ENCODE measurements at places on chromosomes 6 and 20.

DNA sequence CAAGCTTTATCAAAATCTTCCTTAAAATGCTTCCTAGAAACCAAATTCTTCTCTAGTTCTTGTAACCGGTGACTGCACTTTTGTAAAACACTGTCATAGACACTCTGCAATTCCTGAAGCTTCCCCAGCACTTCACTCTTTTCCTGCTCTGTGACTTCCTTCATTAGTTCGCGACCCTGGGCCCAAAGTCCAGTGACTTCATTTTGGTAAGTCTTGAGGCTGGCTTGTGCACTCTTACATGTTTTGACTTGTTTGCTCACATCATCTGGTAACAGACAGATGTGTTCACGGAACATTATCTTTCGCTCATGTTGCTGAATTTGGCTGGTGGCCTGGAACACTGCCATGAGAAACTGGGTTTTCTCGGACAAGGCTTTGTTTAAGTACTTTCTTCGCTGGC is 306.2 kb downstream of the SYNE1 start:
- H3K27me3 ChIP-seq, result no peaks in the 10 kb centered on the region
- DNase-seq, result no peak
- no peak overlapping the region for H3K27ac ChIP-seq
- H3K36me3 ChIP-seq, result no peaks in the 10 kb centered on the region
- no peaks in the 10 kb centered on the region for H3K4me1 ChIP-seq

GRCh38 chr6:23308166-23308565 is 738.8 kb downstream of the HDGFL1 start:
- no peaks in the 10 kb centered on the region for H3K4me1 ChIP-seq
- no peak overlapping the region for H3K4me3 ChIP-seq

- peak overlapping the region; percentile 93 for H3K4me3 ChIP-seq
- no peak for DNase-seq
- no peak overlapping the region for H3K27ac ChIP-seq
- peaks cover 21% of the 10 kb centered on the region for H3K4me1 ChIP-seq
- H3K36me3 ChIP-seq, result no peaks in the 10 kb centered on the region
Observed at GRCh38 chr6:144284478-144284782, 705 bp upstream of the UTRN start.

- no peak overlapping the region for H3K4me3 ChIP-seq
- no peaks in the 10 kb centered on the region for H3K4me1 ChIP-seq
- DNase-seq, result peak; percentile 8
- H3K36me3 ChIP-seq, result no peaks in the 10 kb centered on the region
- peaks cover 23% of the 10 kb centered on the region for H3K27me3 ChIP-seq
- no peak overlapping the region for H3K27ac ChIP-seq
Observed at GRCh38 chr20:10090588-10091166, 55.9 kb downstream of the ANKEF1 start.

DNA sequence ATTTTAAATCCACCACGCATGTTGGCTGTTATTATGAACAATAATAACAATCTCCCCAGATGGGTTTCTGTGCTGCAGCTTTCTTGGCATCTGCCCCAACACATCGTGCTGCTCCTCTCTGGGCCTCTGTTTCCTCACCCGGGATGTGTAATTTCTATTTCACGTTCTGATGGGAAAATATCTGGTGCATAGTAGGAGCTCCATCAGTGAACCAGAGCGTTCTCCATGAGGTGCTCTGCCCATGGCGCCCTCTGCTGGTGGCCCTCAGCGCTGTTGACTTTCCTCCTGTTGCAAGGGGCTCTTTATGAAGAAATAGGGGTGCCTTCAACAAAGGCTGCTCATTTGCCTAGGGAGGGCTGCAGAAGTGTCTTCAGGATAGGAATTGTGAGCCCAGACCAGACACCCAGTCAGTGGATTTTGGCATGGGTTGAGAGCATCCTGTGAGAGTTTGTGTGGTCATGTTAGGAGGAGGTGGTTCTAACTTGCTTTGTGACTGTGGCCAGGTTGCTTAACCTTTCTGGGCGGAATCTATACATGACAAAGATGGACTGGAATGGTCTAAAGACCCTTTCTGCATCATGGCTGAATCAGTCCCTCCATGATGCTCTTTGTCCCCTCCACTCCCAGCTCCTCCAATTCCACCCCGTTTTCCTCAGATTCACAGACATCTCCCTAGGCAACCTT is 8.1 kb downstream of the SCRT2 start:
- H3K27me3 ChIP-seq, result peaks cover 72% of the 10 kb centered on the region
- peak; percentile 71 for DNase-seq
- peaks cover 12% of the 10 kb centered on the region for H3K4me1 ChIP-seq
- no peaks in the 10 kb centered on the region for H3K36me3 ChIP-seq
- H3K27ac ChIP-seq, result no peak overlapping the region
- no peak overlapping the region for H3K4me3 ChIP-seq

DNA sequence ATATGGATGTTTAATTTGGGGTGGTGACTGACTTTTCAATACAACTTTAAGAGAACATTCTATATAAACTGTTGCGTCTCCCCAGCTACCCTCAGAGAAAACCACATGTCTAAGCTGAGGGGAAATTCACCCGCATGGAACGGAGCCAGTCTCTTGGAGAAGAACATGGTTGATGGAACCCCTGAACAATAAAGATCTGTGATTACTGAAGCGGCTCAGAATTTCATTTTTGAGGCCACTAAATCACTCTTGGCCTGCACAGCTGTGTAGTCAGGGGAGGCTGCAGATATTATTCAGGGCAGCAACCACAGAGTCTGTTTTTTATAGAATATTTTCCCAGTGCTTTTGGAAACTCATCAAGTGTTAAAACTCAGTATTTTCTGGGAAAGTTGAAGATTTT is 73.8 kb downstream of the EYA4 start:
- no peak overlapping the region for H3K27ac ChIP-seq
- H3K36me3 ChIP-seq, result no peaks in the 10 kb centered on the region
- peaks cover 9% of the 10 kb centered on the region for H3K27me3 ChIP-seq
- no peak for DNase-seq
- no peaks in the 10 kb centered on the region for H3K4me1 ChIP-seq
- no peak overlapping the region for H3K4me3 ChIP-seq

- peaks cover 25% of the 10 kb centered on the region for H3K4me1 ChIP-seq
- DNase-seq, result no peak
- no peaks in the 10 kb centered on the region for H3K36me3 ChIP-seq
- no peak overlapping the region for H3K4me3 ChIP-seq
- no peaks in the 10 kb centered on the region for H3K27me3 ChIP-seq
Observed at GRCh38 chr20:36845288-36845971, 30.5 kb upstream of the TLDC2 start.

- no peaks in the 10 kb centered on the region for H3K36me3 ChIP-seq
- no peak overlapping the region for H3K4me3 ChIP-seq
- no peaks in the 10 kb centered on the region for H3K27me3 ChIP-seq
Observed at GRCh38 chr6:45427726-45428125, 50.0 kb upstream of the SUPT3H start.

- H3K27me3 ChIP-seq, result no peaks in the 10 kb centered on the region
- peaks cover 9% of the 10 kb centered on the region for H3K4me1 ChIP-seq
- no peak for DNase-seq
- no peaks in the 10 kb centered on the region for H3K36me3 ChIP-seq
- no peak overlapping the region for H3K4me3 ChIP-seq
- H3K27ac ChIP-seq, result no peak overlapping the region
Observed at GRCh38 chr6:36752886-36753506, 55.4 kb downstream of the RAB44 start.

- peaks cover 5% of the 10 kb centered on the region for H3K4me1 ChIP-seq
- peaks cover 23% of the 10 kb centered on the region for H3K27me3 ChIP-seq
- no peak overlapping the region for H3K27ac ChIP-seq
- peaks cover 32% of the 10 kb centered on the region for H3K36me3 ChIP-seq
Observed at GRCh38 chr6:43076464-43077332, 584 bp downstream of the PTK7 start.

GRCh38 chr6:32191696-32192607 is 491 bp downstream of the GPSM3 start:
- H3K4me1 ChIP-seq, result peaks cover 57% of the 10 kb centered on the region
- peak overlapping the region; percentile 100 for H3K4me3 ChIP-seq
- peaks cover 6% of the 10 kb centered on the region for H3K36me3 ChIP-seq
- H3K27me3 ChIP-seq, result no peaks in the 10 kb centered on the region
- H3K27ac ChIP-seq, result peak overlapping the region; percentile 98
- DNase-seq, result peak; percentile 30

All from naive thymus-derived CD8-positive, alpha-beta T cell (primary cell).